ENCODE measurements at places on chromosomes 1 and 21. TPM values are rescaled to one million over a fixed set of nuclear protein-coding genes. Genes with fewer than 3 reads are reported as not detected.

The ZBTB18 gene
- total RNA-seq, result 43.1 TPM

The F11R gene
- 144 TPM for total RNA-seq

The LSM10 gene
- 6.4 TPM for total RNA-seq

The LCE1D gene
- total RNA-seq, result not detected

The TFF3 gene
- total RNA-seq, result 32.0 TPM

Measured in vein endothelial cell (primary cell).